ENCODE measurements at places on chromosomes 4 and X.

- DNase-seq: no peak
Observed at GRCh38 chrX:79506001-79506400, 138.9 kb upstream of the ITM2A start.

DNA sequence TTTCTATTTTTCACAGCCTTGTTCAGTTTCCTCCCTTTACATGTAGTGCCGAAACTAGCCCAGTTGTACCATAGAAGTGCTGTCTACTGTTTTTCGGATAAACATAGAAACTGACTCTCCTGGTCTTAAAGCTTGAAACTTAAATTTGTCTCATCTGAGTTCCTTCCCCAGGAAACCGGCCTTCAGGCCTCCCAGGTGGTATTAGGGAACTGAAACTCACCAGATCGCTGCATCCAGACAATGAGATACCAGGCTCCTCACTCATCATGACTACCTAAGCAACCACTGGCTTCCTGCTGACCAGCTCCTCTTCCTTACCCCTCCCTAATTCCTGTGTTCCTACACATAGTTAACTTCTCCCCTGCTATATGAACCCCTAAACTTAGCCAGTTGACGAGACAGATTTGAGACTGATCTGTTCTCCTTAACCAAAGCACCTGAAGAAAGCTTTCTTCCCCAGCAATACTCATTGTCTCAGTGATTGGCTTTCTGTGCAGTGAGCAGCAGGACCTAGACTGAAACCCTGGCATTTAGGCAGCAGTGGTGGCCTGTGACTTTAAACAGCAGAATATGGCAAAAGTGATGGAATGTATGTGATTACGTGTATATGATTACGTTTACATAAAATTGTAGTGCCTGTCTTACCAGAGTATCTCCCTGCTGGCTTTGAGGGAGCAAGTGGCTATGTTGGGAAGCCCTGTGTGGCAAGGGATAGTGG is 959.1 kb upstream of the LCORL start:
- no peak for DNase-seq

GRCh38 chrX:42540146-42540545 is 237.8 kb downstream of the PPP1R2C start:
- no peak for DNase-seq

DNA sequence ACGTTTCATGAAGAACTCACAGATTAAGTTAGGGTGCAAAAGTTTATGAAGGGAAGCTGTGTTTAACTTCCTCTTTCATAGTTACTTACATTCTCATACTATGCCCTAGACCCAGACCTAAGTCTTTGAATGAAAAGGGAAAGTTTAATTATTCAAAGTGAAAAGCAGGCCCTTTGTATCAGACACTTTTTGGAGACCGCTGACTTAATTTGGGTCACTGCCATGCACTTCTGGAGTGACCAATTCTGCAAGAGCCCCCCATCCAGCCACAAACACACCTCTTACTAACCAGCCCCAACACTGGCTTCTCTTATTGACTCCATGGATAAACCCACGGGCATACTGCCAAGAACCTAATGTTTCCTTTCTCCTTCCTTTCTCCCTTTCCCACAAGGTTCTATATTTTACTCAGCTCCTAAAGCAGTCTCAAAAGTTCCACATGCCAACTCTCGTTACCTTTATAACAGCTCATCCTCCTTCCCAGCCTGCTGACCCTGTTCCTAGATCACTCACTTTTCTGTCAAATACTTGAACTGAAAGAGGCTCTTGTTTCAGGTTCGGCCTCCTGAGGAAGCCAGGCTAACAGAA is 34.5 kb downstream of the ABCE1 start:
- DNase-seq: peak; percentile 22

GRCh38 chr4:80007745-80008149 is 65.3 kb downstream of the ANTXR2 start:
- peak; percentile 34 for DNase-seq

DNA sequence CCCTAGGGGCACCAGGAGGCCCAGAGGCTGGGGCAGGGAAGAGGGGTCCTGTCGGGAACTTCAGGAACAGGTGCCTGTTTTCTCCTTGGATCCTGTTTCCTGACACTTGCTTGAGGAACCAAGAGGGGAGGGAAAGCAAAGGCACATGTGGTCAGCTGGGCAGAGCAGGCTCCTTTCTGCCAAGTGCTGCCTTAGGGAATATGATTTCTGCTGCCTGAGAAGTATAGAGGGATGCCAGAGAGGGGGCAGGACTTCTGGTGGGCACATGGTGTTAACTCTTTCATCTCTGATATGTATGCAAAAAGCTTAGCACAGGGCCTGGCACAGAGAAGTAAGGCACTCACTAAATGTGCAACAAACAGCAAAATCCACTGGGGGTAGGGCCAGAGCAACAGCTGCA is 51.2 kb upstream of the PJA1 start:
- no peak for DNase-seq

GRCh38 chr4:98778206-98778605 is 119.8 kb upstream of the TSPAN5 start:
- DNase-seq: no peak

DNA sequence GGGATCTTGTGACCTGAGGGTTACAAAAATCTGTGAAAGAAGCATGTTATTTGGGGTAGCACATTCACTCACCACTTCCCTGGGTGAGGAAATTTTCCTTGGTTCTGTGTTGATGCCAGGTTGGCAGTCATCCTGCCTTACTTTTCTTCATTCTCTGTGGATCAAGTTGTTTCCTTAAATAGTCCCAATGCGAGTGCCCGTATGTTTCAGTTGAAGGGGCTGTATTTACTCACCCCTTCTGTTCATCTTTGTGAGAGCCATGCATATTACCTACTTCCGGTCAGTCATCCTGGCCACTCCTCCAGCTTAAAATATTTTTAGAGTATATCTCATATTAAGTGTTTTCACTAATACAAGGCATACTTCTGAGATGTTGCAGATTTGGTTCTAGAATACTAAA is 2.6 kb upstream of the UGT2B7 start:
- no peak for DNase-seq

- DNase-seq: no peak
Observed at GRCh38 chrX:626745-627509, 3.7 kb upstream of the SHOX start.

GRCh38 chr4:108454227-108454626 is 166.1 kb upstream of the RPL34 start:
- DNase-seq: no peak

DNA sequence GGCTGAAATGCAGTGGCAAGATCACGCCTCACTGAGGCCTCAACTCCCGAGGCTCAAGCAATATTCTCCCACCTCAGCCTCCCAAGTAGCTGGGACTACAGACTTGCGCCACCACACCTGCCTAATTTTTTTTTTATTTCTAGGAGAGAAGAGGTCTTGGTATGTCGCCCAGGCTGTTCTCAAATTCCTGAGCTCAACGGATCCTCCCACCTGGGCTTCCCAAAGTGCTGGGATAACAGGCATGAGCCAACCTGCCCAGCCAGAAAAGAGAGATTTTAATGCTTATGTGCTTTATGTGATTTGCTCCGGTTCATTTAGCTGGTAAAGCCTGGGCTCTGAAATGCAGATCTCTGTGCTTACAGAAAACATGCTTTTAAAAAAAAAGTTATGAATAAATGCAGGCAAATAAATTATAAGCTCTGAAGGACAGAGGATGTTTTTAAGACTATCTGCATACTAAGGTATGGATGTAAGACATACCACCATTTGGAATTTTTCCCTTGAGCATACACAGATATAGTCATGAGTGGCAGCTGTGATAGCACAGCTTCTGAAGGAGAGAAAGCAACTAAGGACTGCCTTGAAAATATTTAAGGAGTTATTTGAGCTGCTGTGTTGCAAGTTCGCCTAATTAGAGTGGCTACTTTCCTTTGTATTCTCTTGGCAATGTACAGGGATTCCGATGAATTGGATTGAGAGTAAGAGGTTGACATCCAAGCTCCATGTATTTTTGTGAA is 13.8 kb downstream of the GUCY1B1 start:
- DNase-seq: no peak

DNA sequence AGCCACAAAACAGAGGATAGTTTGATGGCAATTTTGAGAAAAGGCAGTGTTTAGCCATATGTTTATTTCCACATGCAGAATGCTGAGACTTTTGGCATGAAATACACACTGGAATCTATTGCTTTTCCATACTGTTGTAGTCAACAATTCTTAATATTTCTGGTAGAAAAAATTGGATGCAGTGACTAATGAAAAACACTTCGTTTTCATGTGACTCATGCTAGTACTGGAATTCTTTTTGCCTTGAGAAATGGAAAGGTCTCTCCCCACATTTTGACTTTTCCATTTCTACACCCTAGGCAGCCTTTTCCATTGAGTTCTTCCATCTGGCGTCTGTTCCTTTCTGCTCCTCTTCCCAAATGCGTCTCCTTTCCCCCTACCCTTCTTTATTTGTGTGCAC is 425.2 kb upstream of the FTHL17 start:
- DNase-seq: no peak

DNA sequence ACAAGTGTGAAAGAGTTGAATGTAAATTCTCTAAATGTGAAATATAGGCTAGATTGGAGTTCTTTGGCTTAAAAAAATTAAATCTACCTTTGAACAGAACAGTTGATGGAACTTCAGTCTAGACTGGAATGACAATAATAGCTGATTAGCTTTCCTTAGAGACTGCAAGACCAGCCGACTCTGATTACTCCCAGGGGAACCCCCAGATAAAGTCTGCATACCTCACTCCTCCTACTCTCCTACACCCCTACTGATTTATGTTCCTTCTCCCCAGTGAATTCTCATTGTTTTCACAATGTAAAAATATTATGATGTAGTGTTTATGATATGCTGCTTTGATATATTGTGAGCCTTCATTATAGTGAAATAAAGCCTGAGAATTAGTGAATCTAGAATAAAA is 241.3 kb downstream of the CFAP299 start:
- no peak for DNase-seq

DNA sequence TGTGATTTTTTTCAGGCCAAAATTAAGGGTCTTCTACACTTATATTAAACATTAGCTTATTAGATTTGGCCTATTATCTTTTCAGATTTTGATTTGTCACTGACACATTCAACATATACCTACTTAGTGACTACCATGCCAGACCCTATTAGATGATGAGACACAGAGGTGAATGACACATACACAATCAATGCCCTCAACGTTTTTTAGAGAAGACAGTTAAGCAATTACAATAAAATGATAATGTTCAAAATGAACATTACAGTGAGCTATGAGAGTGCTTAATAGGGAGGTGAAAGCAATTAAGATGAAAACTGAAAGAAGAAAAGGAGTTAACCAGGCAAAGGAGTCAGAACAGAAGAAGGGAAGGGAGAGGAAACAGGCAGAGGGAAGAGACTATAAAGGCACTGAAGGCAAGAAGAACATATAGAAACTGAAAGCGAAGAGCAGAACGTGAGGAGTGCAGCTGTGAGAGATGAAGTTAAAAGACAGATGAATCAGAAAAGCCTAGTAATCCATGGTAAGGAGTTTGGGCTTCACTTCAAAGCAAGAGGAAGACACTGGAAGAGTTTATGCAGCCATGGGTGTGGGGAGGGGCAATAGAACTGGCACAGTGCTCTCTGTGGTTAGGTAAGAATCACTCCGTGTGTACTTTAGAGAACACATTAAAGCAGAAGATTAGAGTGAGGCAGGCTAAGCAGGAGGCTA is 119.0 kb downstream of the REELD1 start:
- DNase-seq: peak; percentile 35

DNA sequence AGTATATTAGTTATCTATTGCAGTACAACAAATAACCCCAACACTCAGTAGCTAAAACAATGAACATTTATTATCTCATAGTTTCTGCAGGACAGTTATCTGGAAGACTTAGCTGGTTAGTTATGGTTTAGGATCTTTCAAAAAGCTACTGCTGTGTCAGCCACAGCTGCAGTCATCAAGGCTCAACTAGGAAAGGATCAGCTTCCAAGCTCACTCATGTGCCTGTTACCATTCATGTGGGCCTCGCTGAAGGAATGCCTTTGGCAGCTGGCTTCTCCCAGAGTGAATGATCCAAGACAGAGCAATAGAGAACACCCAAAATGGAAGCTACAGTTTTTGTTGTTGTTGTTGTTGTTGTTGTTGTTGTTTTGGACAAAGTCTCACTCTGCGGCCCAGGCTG is 13.5 kb upstream of the PRSS48 start:
- DNase-seq: no peak

DNA sequence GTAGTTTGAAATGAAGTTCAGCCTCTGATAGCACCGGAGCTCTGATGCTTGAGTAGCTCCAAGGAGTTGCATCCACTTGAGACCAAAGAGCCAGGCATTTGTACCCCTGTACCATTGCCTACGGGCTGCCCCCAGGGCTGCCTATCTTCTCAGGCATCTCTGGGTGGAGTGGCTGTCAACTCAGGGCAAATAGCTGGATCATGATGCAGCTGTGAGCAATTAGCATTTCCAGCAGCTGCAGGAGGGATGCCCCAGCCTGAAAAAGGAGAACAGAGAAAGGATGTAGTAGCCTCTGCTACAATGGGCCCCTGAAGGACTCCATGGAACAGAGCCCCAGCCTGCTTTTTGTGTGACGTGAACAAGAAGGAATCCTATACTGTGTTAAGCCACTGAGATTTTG is 492.6 kb downstream of the BCOR start:
- DNase-seq: no peak

GRCh38 chr4:71713611-71714203 is 70.2 kb downstream of the GC start:
- DNase-seq: peak; percentile 50

- DNase-seq: no peak
Observed at GRCh38 chr4:45701621-45702020, 422.2 kb downstream of the GABRG1 start.

- DNase-seq: peak; percentile 17
Observed at GRCh38 chr4:26763648-26764047, 97.0 kb upstream of the STIM2 start.

DNA sequence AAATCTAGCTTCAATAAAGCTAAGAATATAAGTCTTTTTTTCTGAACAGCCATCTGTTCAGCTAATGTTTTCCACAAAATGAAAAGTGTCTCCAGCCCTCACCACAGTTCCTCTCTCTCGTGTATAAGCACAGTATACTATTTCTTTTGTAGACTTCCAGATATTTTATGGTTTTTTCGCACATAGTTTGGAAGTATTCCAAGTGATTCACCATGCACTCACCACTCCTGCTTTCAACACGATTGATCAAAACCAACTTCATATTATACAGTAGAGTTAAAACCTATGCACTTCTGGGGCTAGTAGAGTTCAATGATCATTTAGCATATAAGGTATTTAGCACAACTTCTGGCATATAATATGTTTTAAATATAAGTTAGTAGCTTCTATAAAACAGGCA is 105.8 kb upstream of the DCAF12L1 start:
- no peak for DNase-seq

DNA sequence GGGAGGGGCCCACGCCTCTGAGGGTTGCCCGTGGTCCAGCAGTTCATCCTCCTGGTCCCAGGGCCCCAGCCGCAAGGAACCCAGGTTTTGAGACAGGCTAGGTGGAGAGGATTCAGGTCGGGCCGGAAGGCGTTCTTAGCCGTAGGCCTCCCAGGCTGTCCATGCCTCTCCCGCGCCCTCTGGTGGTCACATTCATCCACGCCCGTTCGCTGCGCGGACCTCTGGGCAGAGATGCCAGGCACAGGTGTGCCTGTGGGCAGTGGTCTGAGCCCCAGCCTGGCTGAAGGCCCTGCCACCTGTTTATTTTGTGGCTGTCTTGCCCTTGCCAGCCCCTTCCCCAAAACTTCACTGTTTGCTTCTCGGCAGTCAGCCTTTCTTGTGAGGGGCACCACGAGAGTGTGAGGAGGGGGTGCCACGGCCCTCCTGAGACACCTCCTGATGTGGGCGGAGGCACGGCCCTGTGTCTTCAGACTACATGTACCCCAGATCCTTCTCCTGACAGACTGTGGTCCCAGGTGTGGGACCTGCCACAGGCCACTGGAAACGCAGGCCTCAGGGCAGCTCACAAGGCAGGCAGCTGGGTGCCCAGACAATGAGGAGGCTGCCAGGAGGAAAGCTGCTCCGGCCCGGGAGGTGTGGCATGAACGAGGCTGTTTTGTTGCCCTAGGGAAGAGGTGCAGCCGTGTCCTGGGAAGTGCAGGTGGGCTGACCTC is 5.0 kb downstream of the UVSSA start:
- DNase-seq: peak; percentile 91
